ENCODE measurements at places on chromosomes 5 and 9.

DNA sequence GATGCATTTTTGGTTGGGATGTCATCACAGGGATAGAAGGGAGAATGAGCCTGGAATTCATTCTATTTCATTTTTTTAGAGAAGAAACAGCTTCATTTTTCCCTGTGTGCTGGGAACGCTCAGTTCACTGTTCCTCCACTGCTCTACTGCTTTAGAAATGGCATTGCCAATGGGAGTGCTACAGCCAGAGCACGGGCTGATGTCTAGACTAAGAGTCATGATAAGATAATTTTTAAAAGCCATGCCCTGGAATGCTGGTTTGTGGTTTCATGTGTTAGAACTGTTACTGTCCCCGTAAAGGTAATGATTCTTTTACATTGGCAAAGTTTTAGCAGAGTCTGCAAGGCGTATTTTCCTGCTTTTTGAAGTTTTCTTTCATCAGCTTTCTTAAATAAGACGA lies 119.6 kb downstream of the SEMA6A start:
- DNase-seq: no peak

GRCh38 chr5:111254613-111255012 lies 30.4 kb downstream of the CAMK4 start:
- DNase-seq: no peak

DNA sequence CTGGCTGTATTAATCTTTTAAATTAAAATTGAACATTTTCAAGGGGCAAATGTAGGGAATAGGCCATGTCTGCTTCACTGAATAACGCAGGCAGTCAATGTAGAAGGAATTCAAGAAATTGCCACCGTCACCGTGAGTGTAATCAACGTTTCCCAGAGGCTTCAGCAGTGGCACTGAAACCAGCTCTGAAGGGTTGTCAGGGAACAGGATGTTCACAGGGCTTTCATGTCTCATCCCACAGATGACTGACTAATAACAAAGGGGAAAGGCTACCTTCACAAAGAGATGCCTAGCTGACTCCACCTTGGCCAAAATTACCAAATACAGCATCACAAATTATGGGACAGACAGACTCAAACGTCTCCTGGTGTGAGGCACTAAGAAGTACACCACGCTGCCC lies 70.4 kb upstream of the SIMC1 start:
- DNase-seq: no peak

DNA sequence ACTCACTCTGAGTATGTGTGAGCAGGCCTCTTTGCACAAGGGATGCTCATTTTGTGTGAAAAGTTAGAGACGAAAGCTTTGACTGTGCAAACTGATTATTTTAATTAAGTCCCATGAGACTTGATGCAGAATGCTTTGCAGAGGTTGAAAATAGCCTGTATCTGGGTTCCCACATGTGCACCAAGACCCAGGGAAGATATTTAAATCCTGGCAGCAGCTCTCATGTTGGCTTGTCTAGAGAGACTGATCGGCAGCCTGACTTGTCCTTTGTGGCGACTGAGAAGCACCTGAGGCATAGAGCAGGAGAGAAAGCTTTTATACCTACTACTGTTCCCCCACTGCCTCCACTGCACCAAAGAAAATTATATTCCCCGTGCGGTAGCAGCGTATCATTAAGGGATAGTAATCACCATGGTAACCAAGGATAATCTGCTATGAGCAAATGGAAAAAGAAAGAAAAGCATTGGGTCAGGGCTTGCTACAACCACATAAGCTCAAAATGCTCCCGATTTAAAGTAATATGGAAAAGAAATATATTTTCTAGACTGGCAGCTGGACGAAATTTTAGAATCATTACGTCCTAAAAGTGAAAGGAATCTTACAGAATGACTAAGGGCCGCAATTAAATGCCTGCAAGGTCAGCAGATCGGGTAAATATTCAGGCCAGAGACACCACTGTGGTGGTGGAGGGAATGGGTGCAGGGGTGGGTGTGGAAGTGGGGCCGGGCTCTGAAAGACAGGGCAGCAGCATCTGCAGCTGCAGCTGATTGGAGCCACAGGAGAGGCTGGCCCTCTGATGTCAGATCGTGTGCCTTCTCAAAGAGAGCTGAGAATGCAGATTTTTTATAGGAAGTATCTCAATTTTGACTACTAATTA lies 135.3 kb upstream of the EPB41L4A start:
- no peak for DNase-seq

GRCh38 chr9:130756037-130756436 lies 62.5 kb downstream of the EXOSC2 start:
- DNase-seq: no peak

GRCh38 chr5:24294333-24294732 lies 350.4 kb downstream of the CDH10 start:
- DNase-seq: no peak

GRCh38 chr5:129172580-129172979 lies 78.0 kb downstream of the ISOC1 start:
- DNase-seq: no peak

GRCh38 chr5:148343603-148344487 lies 8.5 kb downstream of the SPINK9 start:
- no peak for DNase-seq

DNA sequence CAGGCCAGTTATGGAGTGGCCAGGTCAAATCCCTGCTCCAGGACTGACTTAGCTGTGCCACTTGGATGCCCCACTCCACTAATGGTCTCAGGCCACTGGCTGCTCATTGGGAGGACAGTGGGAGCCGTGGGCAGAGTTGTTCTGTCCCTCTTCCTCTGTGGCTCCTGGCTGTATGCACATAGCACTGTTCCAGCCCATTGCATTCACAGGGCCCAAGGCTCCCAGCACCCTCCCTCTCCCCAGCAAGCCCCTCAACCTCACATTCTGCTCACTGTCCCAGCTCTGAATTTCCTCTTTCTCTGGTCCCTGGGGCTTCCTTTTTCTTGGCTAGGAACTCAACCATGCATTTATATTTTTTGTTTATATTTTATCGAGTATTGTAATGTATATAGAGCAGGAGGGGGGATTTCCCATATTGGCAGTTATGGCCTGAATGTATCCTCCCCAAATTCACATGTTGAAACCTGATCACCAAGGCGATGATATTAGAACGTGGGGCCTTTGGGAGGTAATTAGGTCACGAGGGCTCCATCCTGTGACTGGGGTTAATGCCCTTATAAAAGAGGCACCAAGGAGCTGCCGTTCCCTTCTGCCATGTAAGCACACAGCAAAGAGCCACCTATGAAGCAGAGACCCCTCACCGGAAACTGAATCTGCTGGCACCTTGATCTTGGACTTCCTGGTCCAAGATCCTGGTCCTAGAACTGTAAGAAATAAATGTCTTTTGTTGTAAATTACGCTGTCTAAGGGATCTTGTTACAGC lies 17.0 kb upstream of the MVB12B start:
- DNase-seq: no peak

- no peak for DNase-seq
Measured at GRCh38 chr5:35803191-35803651, 53.5 kb upstream of the IL7R start.

GRCh38 chr9:98993570-98993945 lies 49.9 kb downstream of the COL15A1 start:
- no peak for DNase-seq

- no peak for DNase-seq
Measured at GRCh38 chr9:120592210-120592609, 12.2 kb upstream of the CDK5RAP2 start.

GRCh38 chr9:84235511-84235910 lies 105.0 kb downstream of the SLC28A3 start:
- DNase-seq: no peak

DNA sequence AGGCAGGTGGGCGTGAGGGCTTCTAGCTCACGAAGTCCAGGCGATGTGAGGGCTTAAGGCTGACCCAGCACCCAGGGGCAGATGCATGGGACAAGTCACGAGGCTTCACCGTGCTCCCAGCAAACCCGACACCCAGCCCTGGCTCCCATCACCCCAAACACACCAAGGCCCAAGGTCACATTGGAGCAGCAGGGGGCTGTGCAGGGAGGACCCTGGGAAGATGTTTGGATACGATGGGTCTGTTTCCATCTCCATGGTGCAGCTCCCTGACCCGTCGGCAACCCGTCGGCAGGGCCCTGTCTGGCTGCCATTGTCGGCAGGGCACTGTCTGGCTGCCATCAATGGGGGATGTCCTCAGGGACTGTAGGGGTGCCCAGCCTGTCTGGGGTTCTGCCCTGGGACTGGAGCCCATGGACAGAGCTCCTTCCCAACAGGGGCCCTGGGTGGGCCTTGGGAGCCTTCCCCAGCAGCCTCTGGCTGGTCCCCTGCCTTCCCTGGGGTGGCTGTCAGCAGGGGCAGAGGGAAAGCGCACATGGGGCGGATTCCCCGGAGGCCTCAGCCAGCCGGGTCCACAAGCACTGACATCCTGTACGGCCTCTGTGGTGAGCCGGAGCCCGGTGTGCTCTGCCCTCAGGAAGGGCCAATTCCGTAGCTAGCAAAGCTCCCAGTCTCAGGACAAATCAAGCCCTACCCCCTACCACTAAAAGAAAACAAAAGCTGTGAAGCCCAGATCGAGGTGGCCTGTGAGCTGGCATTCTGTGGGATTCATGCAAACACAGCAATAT lies 47.1 kb downstream of the NACC2 start:
- no peak for DNase-seq

- DNase-seq: no peak
Measured at GRCh38 chr9:34606905-34607304, 5.0 kb downstream of the RPP25L start.

GRCh38 chr5:111172504-111172903 lies 51.7 kb upstream of the CAMK4 start:
- DNase-seq: peak; percentile 51

- peak; percentile 49 for DNase-seq
Measured at GRCh38 chr5:133347039-133347438, 265.3 kb downstream of the FSTL4 start.

DNA sequence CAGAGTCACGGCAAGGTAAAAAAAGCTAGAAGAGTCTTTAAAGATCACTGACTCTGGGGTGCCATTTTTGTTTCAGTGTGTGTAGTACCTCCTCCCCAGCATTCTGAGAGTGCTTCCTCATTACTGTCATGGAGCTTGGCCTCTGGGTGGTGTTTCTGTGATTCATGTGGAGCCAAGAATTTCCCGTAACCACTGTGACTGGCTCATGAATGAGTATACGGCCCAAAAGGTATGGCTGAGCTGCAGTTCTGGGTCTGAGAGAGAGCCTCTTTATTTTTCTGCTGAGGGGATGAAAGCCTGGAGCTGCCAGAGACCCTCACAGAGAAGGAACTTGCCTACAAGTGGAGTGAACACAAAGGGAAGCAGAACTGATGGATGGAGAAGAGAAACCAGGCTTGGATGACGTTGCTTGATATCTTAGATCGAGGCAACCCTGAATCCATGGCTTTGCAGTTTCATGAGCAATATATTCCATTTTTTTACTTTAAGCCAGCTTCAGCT lies 85.6 kb downstream of the PTTG1 start:
- no peak for DNase-seq

GRCh38 chr5:179913461-179913860 lies 5.8 kb upstream of the TBC1D9B start:
- DNase-seq: no peak

GRCh38 chr5:92852219-92852618 lies 728.8 kb downstream of the NR2F1-AS1 start:
- DNase-seq: no peak

DNA sequence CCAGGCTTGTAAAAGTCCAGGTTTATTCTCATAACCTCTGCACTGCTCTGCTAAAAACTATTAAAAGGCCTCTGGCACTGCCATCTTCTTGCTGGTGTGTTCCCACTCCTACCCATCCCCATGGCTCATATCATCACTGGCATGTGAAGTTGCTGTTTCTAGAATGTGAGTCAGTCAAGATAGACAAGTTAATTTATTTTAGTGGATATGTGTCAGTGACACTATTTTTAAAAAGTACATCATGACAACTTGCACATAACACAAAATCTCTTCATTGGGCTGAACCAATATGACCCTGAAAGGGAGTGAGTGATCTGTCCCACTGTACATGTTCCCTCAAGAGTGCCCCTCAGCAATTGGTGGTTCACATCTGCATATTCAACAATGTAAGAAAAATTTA lies 299.7 kb downstream of the NFIB start:
- DNase-seq: no peak

GRCh38 chr5:173327948-173328843 lies at the start of gene STC2:
Gene STC2, minus strand, starts transcription at chr5:173328414. Its CDS starts 221 bp downstream, at chr5:173328193.
- peak; percentile 98 for DNase-seq

GRCh38 chr9:35603506-35603985 lies 1.5 kb upstream of the TESK1 start:
- DNase-seq: no peak

DNA sequence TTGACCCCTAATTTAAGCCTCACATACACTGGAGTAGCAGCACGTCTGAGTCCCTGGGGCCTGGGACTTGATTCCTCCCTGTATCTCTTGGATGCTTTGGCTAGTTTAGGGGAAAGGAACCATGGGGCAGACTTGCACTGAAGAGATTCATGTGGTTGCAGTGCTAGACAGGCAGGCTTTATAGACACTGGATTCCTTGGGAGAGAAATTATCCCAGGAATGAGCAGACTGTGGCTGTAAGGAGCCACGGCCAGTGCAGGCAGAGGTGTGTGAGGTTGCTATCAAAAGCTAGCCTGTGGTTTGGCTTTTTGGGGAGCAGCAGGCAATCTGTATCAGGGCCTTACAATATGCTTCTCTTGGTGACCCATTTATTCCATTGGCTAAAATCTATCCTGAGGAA lies 20.5 kb upstream of the PITX1 start:
- DNase-seq: no peak

GRCh38 chr5:18048449-18048848 lies 414.2 kb downstream of the TAF11L14 start:
- DNase-seq: no peak

- no peak for DNase-seq
Measured at GRCh38 chr9:89311346-89312221, 589 bp downstream of the CKS2 start.

DNA sequence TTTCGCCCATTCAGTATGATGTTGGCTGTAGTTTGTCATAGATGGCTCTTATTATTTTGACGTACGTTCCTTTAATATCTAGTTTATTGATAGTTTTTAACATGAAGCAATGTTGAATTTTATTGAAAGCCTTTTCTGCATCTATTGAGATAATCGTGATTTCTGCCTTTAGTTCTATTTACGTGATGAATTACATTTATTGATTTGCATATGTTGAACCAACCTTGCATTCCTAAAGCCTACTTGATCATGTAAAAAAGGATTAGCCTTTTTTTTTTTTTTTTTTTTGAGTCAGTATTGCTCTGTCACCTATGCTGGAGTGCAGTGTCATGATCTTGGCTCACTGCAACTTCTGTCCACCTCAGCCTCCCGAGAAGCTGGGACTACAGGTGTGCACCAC lies 25.1 kb downstream of the ITK start:
- DNase-seq: no peak

- DNase-seq: peak; percentile 51
Measured at GRCh38 chr9:132878695-132879456, at the start of gene SPACA9. Gene SPACA9, plus strand, starts transcription at chr9:132878898. Its CDS starts 5,050 bp downstream, at chr9:132883948.

GRCh38 chr9:113548221-113549041 lies 84.9 kb downstream of the RGS3 start:
- DNase-seq: no peak

GRCh38 chr9:1303932-1304331 lies 253.8 kb downstream of the DMRT2 start:
- no peak for DNase-seq

- DNase-seq: no peak
Measured at GRCh38 chr5:73019766-73020165, 63.9 kb downstream of the FCHO2 start.

GRCh38 chr5:141121563-141121962 lies at the start of gene PCDHB4:
Gene PCDHB4, plus strand, starts transcription at chr5:141121818. Its CDS starts 181 bp downstream, at chr5:141121999.
- no peak for DNase-seq

- DNase-seq: no peak
Measured at GRCh38 chr5:117752403-117752802, 1177.8 kb upstream of the SEMA6A start.

GRCh38 chr5:56856541-56857178 lies 41.3 kb downstream of the MAP3K1 start:
- no peak for DNase-seq

GRCh38 chr5:90861843-90862586 lies 303.4 kb downstream of the ADGRV1 start:
- DNase-seq: no peak
